Type B pancreatic cell (in vitro differentiated cells): ENCODE measurements at places on chromosomes 3 and 15.

DNA sequence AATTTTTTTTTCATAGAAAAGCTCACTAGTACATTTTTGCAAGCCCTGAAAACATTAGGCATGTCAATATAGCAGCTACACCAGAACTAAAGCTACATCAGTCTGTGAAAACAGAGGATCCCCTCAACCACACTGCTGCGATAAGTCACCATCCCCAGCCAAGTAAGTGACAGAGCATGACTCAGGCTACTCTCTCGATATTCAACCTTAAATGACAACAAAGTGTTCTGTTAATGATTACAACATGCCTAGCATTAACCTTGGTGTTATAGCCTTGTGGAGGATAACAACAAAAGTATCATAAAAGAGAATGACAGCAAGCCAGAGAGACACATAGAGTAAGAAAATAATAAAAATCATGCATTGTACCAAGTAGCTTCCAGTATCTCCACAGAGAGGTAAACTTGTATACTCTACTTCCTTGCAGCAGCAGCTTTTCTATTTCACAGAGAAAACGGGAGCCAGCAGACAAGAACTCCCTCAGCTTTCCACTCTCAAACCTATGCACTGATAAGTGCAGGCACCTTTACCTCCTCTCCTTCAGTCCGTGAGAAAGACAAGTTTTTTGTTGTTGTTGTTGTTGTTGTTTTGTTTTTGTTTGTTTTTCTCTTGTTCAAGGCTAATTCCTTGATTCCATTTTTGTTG is 76.6 kb downstream of the GBE1 start:
- no peak for DNase-seq

- DNase-seq: no peak
Measured at GRCh38 chr3:196063049-196063448, 18.8 kb downstream of the TFRC start.

DNA sequence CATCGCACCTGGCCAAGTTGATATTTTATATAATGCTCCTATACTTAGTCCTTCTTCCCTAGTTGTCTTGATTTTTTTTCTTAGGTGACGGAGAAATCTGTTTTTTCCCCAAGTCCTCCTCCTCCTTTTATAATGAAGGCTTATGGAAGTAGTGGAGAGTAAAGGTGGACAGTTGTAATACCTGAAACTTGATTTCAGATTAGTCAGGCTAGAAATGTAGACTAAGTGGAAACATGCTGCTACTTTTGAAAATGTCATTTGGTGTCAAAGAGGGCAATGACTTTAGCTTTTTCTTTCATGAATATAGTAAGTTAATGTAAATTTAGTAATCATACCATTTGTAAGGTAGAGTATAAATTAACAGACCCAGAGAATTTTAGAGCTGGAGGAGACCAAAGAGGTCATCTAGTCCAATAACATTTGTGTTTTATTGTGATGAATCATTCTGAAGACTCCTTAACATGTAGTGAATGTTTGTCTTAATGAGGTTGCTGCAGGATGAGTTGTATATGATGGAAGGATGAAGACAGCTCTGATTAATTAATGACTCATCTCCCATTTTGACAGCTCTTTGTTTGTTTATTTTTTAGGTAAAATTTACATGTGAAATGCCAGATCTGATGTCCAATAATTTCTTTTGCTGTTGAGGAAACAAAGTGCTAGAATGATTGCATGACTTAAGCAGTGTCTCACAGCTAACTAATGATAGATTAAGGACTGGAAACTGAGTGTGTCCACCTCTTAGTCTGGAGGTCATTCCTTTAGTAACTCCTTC is 8.7 kb downstream of the CTDSPL2 start:
- no peak for DNase-seq

DNA sequence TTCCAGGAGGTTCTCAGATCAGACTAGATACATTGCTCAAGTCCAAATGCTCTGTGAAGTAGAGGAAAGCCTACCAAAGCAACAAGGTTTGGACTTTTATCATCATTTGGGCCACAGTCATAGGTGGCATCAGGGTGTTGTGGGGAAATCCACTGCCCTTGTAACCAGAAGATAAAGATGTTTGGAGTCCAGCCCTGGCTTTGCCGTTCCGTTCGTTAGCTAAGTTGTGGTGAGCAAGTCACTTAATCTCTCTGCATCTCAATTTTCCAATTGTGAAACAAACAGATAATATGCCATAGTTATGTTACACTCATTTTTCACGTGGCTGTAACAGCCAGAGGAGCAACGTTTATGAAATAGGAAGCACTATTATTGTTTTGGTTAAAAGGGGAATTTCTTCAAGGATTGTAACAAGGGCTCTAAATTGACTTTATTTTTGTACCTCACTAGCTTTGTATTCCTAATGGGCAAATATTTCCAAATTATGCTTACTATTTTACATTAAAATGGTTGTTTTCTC is 125.6 kb downstream of the CD47 start:
- no peak for DNase-seq

GRCh38 chr3:12303993-12304392 is 15.1 kb downstream of the PPARG start:
- no peak for DNase-seq

DNA sequence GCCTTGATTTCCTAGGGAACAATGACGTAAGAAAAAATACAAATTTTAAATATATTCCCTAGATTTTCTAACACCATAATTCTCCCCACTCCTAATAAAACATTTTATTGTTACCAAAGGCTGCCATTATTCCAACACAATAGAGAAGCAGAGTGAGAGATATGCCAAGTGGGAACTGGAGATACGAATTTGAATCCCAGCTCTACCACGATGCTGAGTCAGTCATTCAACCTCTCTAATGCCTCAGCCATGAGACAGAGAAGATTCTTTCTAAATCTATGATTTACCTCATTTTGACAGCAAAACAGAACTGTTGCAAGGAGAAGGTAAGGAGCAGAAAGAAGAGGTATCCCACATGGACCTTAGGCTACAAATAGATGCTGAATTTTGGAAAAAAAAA is 112.5 kb downstream of the IGF2BP2 start:
- DNase-seq: no peak

DNA sequence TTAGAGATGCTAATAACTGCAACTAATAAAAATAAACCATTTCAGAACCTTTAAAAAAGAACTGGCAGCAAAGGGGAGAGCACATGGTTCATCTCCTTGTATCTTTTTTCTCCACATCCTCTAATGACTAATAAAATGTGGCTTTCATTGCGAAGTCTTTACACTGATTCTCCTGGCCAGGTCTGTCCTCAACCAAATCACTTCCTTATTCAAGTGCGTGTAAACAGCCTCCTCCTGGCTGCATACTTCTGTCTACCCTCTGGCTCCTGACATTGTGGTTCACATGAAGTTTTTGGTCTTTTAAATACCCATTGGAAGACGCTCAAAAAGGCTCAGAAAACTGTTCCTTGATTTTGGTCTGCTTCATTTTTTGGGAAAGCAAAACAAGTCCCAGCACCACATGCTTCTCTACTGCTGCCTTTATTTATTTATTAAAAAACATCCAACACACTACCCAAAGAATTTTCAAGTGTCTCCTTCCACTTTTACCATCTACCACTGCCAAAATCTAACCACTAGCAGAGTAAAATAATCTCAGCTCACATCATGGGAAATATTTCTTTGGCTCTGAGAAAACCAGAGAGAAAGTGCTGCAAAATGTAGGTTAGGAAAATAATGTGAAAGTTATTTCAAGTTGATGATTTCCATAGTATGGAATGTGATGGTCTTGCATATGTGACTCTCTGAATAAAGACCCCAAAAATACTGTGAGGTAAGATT is 85.1 kb downstream of the EFL1 start:
- DNase-seq: no peak

DNA sequence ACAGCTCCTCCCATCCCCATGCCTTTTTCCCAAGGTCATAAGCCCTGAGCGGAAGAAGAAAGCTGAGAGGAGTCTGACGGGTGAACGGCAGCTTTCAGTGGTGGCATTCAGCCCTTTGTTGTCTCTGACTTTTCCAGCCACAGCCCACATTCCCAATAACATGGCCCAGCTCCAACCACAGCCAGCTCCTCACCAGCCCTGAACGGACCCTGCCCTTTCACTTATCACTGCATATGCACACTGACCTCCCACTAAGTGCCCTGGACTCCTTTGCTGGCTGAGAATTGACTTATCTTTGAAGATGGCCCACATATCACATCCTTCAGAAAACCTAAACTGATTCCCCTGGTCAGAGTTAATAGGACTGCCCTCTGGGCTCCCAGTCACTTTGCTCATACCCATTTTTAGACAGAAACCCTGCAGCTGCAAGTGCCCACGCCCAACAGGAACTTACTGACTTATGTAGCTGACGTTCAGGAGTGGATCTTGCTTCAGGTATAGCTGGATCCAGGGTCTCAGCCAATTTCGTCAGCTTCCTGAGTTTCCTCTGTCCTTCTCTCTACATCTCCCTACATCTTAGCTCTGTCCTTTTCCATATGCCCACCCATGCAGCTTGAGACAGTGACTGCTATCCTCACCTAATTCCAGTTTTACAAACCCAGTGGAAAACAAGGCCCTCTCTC is 348.5 kb upstream of the PROK2 start:
- no peak for DNase-seq

GRCh38 chr15:90394074-90394473 is 6.0 kb downstream of the IQGAP1 start:
- DNase-seq: no peak

- DNase-seq: no peak
Measured at GRCh38 chr3:114739627-114740026, 407.5 kb downstream of the ZBTB20 start.

DNA sequence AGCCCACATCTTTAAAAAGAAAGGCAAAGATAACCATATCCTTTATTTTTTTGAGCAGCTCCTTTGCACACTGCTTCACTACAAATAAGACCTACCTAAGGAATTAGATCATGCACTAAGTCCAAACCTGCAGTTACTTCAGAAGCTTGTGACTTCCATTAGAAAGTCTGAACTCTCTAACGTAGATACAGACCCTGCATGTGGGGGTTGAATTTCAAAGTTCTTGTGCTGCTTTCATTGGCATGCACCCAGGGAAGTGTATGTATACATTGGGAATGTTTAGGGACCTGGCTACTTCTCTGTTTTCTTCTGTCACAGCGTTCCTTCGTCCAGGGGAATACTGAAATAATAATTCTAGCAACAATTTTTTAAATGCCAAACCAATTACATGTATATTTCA is 185.2 kb upstream of the IL12A start:
- no peak for DNase-seq

GRCh38 chr15:92638291-92638708 is 17.3 kb downstream of the FAM174B start:
- DNase-seq: no peak

DNA sequence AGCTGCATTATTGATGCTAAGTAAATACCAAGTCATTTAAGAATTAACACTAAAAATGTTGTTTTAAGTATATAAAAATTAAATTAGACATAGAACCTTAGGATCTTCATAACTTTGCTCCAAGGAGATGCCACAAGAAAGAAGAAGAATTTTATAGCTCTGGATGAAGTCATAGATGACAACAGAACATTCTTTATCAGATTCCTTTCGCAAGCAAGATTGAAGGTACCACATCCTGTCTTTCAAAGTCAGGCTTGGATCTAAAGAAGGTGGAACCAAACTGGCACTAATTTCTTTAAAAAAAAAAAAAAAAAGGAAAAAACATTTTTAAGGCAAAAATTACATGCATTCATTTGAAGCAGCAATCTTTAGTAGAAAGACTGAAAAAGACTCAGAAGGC is 62.5 kb downstream of the POLQ start:
- DNase-seq: no peak

- DNase-seq: no peak
Measured at GRCh38 chr3:71994203-71994602, 209.3 kb upstream of the PROK2 start.

- no peak for DNase-seq
Measured at GRCh38 chr15:90465140-90465929, 64.4 kb upstream of the CRTC3 start.
